ENCODE measurements at places on chromosomes 3 and 15.
A peak's percentile ranks its signal among the peaks of the same experiment; 100 is the strongest.

- no peak for DNase-seq
Observed at GRCh38 chr3:122944671-122945161, 82.8 kb downstream of the SEMA5B start.

DNA sequence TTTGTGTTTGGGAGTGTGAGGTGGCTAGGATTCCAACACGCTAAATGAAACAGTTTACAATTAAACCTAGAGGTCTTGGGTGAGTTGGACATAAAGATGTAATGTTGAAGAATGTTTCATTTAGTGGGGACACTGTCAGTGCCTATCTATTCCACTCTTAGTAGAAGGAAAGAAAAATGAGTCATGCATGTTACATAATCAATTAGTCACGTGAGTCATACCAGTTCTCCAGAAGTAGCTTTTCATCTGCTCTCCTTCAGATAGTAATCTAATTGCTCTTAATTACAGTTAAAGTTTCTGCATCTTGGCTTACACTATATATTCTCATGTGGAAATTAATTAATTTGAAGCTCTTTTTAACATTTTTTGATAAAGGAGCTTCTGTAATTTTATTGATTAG, 115.7 kb upstream of the P2RY1 start:
- DNase-seq = no peak

- no peak for DNase-seq
Observed at GRCh38 chr3:13882876-13883275, 3.0 kb upstream of the WNT7A start.

DNA sequence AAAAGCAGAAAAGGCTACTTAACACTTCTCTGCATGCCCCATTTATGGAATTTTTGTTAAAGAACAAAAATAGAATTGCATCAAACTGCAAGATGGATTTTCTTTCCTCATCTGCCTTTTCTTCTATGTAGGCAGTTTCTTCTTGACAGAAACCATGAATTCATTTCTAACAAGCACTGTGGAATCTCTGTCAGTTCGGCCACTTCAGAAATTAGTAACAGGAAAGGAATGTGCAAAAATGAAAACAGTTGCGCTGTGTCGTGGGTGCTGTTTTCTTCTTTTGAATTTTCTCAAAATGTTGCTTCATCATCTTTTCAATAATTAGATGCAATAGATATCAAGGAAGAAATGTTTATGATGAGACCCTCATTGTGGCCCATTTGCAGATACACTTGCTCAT, 151.6 kb downstream of the FOXB1 start:
- DNase-seq = no peak

- DNase-seq = no peak
Observed at GRCh38 chr15:96130734-96131133, 199.8 kb upstream of the NR2F2 start.

- DNase-seq = no peak
Observed at GRCh38 chr3:178421069-178421468, 115.2 kb upstream of the KCNMB2 start.

- DNase-seq = no peak
Observed at GRCh38 chr3:40306336-40306735, 3.2 kb upstream of the EIF1B start.

GRCh38 chr3:125033616-125034015, 22.2 kb downstream of the HEG1 start:
- DNase-seq = no peak

DNA sequence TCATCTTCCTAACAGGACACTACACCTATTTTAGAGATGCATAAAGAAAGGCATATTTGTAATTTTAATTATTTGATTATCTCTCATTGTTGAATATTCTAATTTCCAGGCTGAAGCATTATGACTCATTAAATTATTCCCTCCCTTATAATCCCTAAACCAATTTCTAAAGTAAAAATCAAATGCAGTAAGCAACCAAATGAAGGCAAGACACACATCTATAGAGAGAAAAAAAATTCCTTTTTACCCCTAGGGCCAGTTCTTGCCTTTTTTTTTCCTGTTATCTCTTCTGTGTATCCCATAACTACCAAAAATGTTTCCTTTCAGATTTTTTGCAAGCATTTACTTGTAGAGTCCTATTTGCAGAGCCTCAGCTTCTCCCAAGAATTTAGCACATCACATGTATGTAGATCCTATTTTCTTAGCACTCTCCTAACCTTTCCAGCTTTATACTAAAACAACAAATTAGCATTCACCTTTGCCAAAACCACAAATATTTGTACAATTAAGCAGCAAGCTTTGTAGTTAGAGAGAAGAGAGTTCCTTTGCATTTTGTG, 177.9 kb downstream of the SATB1 start:
- no peak for DNase-seq

DNA sequence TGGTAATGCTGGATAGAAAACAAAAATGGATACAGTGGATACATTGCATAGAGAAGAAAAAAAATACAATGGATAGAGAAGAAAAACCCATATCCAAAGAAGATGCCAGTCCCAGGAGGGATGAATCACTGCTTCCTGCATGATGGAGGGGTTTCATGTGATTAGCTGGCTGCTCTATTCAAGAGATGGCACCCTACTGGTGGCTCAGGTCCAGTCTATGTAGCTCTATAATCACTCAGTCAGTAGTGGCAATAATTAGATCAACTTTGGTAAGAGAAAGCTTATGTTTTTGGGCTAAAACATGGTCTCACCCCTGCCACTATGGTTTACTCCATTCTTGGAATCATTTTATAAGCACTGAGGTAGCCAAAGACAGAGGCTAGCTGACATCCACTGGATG, 33.7 kb upstream of the NOX5 start:
- DNase-seq = no peak

GRCh38 chr3:8756671-8757070, 12.7 kb downstream of the OXTR start:
- no peak for DNase-seq

DNA sequence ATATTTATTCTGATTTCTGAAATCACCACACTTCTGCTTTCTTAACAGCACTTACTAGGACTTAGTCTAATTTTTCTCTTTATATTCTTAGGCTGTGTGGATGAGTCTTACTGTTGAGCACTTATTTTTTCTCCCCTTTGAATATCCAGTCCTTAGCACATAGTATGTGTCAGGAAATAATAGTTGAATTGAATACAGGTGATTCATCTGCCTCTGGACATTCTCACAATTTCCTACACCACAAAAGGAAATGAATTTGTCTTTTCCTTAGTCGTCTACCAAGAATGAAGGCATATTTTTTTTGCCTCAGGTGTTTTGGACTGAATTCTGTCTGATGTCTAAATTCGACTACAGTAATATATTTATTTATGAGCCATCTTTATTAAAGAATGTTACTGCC, 204.2 kb downstream of the GHSR start:
- DNase-seq = no peak

GRCh38 chr15:83204697-83205096, 2.9 kb downstream of the HDGFL3 start:
- DNase-seq = no peak

DNA sequence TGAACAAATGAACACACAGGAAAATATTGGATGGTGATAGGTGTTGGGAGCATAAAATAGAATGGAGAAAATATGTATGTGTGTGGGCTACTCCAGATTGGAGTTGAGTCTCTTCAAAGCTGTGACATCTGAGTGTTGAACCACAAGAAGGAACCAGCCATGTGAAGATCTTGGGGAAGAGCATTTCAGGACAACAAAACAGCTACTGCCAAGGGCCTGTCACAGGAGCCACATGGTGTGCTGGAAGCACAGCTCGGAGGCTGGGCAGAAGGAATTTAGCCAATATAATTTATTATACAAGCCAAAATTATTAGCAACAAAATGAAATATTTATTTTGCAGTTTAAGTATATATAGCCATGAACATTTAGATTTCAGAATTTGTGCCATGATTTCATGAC, 108.3 kb upstream of the FGF7 start:
- no peak for DNase-seq

- no peak for DNase-seq
Observed at GRCh38 chr15:99502182-99502581, 63.6 kb upstream of the MEF2A start.

DNA sequence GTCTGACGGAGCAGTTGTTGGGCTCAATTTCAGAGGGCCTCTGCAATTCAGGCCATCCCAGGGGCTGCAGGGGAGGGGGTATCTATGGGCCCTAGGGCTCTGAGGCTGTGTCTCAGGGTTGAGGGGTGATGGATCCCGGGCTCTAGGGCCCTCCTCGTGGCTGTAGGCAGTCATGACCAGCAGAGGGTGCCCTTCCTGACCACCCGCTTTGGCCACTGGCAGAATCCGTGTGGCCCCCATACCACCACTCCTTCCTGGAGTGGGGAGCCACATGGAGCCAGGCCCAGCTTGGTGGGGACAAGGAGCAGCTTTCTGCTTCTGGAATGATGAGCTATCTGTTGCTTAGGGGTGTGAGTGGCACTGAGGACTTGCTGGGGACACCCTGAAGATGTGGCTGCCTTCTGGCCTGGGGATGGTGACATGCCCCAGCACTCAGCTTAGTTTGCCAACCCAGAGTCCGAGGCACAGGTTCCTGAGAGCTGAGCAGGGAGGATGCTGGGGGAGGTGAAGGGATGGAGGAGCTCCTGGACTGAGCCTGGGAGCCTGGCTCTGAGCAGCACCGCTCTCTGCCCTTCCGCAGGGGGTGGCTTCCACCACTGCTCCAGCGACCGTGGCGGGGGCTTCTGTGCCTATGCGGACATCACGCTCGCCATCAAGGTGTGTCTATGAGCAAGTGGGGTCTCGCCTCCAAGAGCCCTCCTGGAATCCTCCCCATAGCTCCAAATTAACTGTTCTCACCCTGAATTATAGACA, 20.2 kb downstream of the HDAC11 start:
- peak; percentile 61 for DNase-seq

GRCh38 chr3:141335531-141336061, 32.7 kb upstream of the ZBTB38 start:
- DNase-seq = no peak

DNA sequence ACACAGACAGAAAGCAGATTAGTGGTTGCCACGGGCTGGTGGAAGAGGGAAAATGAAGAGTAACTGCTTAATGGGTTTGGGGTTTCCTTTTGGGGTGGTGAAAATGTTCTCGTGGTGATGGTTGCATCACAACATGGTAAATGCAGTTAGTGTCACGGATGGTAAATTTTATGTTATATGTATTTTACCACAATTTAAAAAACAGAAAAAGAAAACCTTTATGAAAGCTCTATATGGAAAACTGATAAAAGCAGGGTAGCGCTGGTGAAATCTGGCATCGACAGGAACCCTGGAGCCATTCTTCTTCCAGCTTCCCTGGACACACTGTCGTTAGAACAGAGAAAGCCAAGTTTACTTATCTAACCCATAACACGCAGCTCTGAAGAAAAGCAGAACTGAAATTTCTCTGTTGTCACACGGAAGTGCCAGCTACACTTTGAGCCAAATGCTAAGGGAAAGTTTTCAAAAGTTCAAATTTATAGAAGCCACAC, 287.7 kb upstream of the NR2F2 start:
- no peak for DNase-seq

DNA sequence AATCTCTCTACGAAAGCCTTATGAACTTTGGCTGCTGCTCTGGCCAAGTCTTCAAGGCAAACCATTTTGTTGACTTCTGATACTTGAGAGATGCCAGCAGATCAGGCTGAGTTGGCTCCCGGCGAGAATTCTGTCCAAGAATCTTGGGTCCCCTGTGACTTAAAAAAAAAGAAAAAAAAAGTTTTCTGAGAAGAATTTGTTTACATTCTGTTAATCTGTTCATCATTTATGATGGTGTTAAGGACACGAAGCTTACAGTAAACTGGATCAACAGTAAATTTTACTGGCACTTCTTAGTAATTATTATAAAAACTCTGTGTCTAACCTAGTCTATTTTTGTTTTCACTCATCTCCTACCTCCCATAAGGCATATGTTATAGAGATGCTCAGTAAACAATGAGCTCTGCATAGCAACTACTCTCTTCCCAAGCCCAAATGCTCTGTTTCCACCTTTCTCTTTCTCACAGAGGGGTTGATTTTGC, 320.9 kb upstream of the RASGRP1 start:
- DNase-seq = no peak

GRCh38 chr3:18097989-18098388, 327.1 kb downstream of the SATB1 start:
- no peak for DNase-seq

DNA sequence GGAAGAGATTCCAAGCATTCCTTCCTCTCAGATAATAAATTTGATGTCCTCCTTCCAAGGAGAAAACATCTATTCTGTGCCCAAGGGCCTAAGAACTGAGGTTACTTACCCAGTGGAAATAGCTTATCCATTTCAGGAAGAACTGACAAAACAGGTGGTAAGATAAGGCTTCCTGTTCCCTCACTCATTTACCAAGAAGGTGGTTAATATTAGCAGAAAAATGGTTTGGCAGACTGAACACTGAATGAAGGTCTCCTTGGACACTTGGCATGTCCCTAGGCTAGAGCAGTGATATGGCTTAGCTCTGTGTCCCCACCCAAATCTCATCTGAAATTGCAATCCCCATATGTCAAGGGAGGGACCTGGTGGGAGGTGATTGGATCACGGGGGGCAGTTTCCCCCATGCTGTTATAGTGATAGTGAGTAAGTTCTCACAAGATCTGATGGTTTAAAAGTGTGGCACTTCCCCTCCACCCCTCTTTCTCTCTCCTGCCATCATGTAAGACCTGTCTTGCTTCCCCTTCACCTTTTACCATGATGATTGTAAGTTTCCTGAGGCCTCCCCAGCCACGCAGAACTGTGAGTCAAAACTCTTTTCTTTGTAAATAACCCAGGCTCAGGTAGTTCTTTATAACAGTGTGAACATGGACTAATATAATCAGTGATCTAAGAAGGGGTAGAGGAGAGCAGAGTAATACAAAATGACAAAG, 127.4 kb downstream of the ST8SIA2 start:
- no peak for DNase-seq

- no peak for DNase-seq
Observed at GRCh38 chr3:134880431-134880830, 85.4 kb downstream of the EPHB1 start.

DNA sequence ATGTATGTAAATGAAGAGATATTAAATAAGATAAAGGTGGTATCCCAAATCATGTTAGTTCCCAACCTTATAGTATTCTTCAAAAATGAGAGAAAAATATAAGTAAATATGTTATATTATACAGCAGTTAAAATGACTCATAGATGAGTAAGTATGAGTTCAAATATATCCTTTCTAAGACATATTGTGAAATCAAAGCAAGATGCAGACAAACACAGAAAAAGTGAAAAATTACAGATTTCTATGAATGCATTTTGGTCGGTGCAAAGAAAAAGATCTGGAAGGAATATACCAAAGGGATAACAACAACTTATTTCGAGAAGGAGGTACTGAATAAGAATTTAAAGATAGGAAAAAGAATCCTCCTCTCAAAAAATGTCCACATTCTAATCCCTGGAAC, 181.2 kb upstream of the TTC14 start:
- DNase-seq = no peak

GRCh38 chr3:115401851-115402501, 221.3 kb upstream of the GAP43 start:
- no peak for DNase-seq

Data from HEK293T (cell line).